ENCODE measurements at places on chromosomes 5 and 9.

GRCh38 chr9:113570106-113570505 is 106.6 kb downstream of the RGS3 start:
- DNase-seq: no peak

GRCh38 chr5:5042806-5043205 is 97.3 kb upstream of the ADAMTS16 start:
- no peak for DNase-seq

- DNase-seq: no peak
These were observed 116.1 kb downstream of the TUSC1 start for GRCh38 chr9:25562101-25562500.

- no peak for DNase-seq
These were observed 28.8 kb upstream of the IER5L start for GRCh38 chr9:129206905-129207304.

DNA sequence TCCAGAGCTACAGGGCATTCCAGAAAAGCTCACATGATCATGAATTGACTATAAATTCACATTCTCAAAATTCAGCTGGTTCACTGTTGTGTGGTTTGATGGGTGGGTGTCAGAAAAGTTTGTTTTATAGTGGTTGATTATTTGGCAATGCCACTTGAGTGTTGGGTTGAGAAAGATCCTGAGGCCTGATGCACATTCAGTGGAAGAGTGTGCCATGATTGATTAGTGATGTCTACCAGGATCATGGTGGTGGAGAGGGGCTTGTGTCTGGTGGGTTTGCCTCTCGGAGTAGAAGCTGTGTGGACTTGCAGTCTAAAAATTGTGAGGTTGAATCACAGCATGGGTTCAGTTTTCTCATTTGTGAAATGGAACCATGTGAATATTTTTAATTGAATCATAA is 2.0 kb downstream of the NDUFS6 start:
- DNase-seq: no peak

- no peak for DNase-seq
These were observed 382.6 kb downstream of the BNC2 start for GRCh38 chr9:16487915-16488314.

DNA sequence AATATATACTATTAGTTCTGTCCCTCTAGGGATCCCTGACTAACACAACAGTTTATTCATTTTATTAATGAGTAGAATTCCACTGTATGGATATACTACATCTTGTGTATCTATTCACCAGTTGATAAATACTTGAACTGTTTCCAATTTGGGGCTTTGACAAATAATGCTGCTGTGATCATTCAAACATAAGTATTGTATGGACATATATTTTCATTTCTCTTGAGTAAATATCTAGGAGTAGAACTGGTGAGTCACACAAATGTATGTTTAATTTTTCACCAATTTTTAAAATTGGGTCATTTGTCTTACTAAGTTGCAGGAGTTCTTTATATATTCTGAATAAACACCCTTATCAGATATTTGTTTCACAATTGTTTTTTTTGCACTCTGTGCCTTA is 149.1 kb downstream of the FBXL17 start:
- no peak for DNase-seq

DNA sequence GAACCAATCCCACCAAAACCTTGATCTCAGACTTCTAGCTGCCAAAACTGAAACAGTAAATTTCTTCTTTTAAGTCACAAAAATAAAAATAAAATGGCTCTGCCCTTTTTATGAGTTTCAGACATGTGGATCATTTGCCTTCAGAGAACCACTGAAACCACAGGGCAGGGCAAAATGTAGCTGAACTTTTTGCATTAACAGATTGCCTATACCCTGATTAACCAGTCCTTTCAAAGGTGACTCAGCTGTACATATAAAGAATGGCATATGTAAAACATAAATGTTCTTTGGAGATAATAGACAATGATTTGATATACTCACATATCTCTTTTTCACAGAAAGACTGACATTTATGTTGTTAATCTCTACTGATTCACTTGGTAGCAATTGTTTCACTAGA is 187.1 kb upstream of the GRIN3A start:
- no peak for DNase-seq

- no peak for DNase-seq
These were observed 45.6 kb upstream of the FCN2 start for GRCh38 chr9:134834957-134835419.

DNA sequence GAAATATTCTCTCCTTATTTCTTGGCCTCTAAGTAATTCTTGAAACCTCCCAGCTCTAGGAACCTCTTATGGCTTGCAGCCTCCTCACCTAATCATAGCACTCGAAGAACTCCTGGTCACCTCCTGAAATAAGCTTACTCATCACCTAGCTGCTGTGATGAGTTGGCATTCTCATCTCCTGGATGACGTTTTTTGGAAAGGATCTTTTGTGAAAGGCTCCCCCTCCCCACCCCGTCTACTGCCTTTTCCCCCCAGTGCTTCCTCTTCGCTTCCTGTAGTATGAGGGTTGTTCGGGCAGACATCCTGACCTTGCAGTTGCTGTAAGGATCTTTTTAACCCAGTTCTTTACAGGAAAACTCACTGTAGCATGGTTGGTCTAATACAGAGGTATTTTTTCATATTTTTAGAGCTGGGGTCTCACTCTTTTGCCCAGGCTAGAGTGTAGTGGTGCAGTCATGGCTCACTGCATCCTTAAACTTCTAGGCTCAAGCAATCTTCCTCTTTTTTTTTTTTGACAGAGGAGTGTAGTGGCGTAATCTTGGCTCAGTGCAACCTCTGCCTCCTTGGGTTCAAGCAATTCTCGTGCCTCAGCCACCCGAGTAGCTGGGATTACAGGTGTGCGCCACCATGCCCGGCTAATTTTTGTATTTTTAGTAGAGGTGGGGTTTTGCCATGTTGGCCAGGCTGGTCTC is 41.8 kb downstream of the ARHGAP26 start:
- no peak for DNase-seq

DNA sequence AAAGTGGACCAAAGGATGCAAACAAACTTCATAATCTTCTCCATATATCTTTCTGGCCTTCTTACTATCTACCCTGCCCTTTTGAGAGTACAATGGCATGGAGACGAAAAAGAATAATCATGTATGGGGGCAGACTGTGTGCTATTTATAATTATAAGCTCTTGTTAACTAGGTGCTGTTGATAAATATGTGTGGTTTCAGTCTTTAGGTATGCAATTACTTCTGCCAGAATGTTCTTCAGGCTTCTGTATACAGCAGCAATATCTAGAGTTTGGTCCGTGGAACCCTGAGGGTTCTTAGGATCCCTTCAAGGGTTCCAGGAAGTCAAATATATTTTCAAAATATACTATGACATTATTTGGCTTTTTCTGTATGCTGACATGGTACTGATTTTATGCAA is 20.5 kb upstream of the PRR16 start:
- DNase-seq: no peak

DNA sequence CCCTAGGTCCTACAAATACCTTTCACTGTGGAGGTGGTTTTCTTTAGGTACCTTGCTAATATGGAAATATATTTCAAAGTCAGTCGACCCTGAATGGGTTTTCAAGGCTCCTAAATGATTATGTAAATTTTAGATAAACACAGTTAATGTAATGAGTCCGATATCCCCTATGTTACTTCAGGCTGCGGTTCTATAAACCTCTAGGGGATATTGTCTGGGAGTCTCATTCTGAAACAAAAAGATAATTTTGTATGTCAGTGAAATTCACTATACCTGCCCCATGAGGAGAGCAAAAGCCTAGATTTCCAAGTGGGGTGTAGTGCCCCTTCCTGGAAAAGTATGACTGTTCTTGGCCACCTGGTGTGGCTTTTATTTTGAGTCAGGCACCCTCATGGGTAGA is 377.3 kb downstream of the ICE1 start:
- no peak for DNase-seq

DNA sequence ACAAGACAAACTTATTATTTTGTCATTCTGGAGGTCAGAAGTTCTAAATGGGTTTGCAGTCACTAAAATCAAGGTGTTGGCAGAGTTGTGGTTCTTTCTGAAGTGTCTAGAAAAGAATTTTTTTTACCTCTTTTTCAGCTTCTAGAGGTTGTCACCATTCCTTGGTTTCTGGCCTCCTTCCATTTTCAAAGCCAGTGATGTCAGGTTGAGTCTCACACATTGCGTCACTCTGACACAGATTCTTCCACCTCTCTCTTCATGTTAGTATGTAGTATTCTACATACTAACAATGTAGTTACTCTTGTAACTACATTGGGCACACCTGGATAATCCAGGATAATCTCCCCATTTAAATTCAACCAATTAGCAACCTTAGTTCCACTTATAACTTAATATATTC is 290.3 kb downstream of the RFX3 start:
- DNase-seq: no peak

DNA sequence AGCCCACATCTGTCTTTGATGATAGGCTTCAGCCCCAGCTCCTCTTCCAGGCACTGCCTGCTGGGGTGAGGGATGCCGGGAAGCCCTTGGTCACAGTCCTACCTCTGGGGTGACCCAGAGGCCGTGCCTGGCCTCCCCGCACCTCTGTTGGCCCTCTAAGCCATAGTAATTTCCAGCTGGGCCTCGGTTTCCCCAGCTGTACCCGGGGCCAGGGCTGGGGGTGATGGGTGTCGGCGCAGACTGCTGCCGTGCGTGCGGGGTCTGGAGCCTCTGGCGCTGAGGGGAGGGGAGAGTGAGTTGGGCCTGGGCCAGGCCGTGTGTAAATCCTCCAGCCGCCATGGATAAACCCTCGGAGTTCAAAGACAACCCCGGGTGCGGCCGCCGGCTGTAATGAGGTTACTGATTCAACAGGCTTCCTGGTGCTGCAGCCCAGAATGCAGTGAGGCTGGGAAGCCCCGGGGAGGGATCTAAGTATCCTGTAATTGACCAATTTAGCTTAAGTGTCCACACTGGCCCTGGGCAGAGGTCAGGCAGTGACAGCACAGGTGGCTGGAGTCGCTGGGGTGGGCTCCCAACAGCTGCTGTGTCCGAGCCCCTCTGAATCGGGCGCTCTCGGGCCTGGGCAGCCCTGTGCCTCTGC is 7.1 kb downstream of the RXRA start:
- DNase-seq: no peak

DNA sequence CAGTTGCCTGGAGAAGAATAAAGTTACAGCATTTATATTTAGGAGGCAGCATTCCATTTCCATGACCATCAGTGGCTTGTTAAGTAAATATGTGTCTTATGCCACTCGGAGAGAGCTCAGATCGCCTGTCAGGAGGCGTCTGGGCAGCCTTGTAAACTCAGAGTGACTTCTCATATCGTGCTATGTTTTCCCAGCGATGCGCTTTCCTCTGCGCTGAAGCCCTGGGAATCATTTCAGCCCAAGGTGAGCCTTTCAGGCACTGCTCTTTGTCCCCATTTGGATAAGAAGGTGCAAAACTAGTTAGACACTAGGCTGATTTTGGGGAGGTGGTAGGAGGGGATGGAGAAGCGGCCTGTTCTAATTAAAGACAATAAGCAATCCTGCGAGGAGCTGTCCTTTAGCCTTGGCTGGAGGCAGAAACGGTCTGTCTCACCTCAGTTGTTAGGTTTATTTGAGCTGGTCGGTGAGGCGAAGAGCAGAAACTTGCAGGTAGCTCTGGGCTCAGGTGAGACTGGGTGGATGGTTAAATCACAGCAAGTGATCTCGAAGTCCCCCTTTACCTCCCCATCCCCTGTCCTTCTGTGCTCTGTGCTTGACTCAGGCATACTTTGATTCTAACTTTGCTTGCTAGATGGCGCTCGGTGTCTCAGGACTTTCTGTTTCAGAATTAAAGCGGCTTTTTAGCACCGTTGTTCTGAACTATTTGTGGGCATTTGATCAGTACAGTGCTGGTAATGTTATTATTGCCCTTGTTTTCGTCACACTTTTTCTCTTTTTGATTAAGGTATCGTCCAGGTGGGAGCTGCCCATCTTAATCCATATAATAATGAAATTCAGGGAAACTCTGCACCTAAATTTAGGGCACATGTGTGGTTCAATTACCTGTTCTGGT is 24.6 kb downstream of the NR2F1 start:
- DNase-seq: no peak

DNA sequence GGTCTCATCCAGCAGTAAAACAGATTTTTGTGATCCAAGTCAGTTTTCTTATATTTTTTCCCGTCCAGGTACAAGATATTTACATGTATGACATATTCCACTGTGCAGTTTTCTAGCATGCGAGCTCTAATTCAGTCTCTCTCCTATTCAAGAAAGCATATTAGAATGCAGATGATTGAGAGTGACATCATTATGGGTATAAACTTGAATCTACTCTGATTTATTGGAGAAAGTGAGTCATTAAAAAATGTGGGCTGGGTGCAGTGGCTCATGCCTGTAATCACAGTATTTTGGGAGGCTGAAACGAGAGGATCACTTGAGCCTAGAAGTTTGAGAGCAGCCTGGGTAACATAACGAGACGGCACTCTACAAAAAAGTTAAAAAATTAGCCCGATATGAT is 6.2 kb downstream of the FER start:
- no peak for DNase-seq

DNA sequence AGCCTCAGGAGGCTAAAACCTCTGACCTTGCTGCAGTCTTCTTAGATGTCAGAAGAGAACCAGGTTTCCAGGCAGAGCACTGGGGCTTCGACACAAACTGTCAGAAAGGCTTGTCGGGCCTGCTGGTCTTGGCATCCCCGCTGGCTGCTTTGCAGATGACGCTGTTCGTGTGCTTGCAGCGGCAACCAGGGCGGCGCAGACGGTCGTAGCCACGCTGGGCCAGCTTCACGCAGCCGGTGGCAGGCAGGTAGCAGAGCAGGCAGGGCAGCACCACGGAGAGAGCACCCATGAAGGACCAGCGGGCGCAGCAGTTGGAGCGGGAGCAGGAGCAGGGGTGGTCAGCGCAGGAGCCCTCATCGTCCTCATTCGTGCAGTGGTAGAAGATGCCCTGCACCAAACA is 10.7 kb downstream of the SPRY4 start:
- DNase-seq: no peak

GRCh38 chr5:103502662-103503061 is 59.9 kb downstream of the NUDT12 start:
- no peak for DNase-seq

DNA sequence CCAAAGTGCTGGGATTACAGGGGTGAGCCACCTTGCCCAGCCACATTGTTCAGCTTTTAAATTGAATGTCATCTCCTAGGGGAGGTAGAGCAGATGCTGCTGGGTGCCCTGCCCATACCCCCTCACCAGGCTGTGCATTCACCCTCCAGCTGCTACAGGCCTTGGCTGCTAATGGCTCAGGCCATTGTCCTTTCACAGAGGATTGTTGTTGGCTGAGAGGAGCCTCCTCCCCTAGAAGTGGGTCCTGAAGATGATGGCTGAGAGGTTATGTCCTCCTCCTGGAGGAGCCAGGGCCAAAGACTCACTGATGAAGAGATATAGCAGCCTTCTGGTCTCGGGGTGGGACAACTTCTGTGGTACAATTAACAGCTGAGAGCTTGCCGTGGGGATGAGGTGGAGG is 74.6 kb downstream of the PHAX start:
- DNase-seq: no peak

DNA sequence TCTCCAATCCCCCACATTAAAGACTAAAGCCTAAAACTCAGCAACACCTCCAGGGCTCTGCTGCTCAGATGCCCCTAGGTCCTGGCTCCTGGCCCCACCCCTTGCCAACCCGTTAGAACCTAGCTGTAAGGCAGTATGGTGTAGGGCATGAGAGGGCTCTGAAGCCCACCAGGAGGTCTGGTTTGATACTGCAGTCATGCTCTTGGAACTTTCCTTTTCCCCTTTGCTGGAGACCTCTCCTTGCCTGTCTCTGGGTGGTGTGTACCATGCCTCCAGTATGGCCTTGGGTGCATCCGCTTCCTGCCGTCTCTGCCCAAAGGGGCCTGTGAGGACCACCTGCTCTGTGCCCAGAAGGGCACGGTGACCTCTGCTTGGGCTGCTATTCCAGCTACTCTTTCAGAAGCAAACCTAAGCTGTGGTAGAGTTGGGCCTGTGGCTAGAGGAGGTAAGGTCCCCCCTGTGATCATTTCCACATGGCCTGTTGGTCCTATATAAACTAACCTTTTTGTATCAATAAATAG is 3.5 kb downstream of the TENT4A start:
- DNase-seq: no peak
